Mucosa of gallbladder (tissue), 1 donor: ENCODE measurements at places on chromosomes 6 and 20.

DNA sequence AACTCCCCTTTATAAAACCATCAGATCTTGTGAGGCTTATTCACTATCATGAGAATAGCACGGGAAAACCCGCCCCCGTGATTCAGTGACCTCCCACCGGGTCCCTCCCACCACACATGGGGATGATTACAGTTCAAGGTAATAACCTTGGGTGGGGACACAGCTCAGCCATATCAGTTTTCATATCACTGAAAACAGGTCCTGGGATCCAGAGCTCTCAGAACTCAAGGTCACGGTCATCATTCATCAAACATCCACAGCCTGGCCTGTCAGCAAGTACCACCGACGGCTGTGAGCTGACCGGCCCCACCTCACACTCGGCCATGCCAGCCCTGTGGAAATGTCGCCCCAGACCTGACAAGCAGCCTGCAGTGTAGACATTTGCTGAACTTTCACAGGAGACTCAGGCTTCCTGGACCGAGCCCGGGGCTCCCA lies 14.1 kb upstream of the FRMD1 start:
- no peak for DNase-seq

GRCh38 chr6:151380848-151381205 lies 10.5 kb downstream of the ZBTB2 start:
- DNase-seq = no peak

GRCh38 chr20:57473246-57474048 lies 51.5 kb downstream of the CTCFL start:
- no peak for DNase-seq

- DNase-seq = peak; percentile 44
Measured at GRCh38 chr20:17612287-17612991, 42.6 kb downstream of the DSTN start.

GRCh38 chr6:134714679-134715078 lies 235.2 kb downstream of the ALDH8A1 start:
- DNase-seq = peak; percentile 90

GRCh38 chr20:9740486-9740885 lies 98.4 kb downstream of the PAK5 start:
- no peak for DNase-seq

DNA sequence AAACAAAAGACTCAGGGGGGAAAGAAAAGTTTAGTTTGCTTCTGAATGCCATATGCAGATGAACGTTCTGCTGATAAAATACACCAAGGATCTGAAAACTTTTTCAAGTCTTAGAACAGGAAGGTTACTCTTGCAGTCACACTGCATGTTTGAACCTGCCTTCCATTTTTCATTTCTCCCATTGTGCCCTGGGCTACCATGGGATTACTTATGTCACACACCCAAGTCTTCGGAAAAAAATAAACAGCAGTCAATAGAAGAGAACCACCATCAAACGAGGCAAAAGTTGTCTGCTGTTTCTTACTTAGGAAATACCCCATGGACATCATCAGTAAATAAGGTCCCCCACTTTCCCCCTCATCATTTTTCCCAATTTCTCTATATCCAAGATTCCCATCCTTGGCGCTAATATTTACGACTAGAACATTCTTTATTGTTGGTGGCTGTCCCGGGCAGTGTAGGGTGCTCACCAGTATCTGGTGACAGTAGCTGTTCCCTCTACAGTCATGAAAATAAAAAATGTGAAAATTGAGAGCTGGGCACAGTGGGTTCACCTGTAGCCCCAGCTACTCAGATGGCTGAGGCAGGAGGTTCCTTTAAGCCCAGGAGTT lies 202.5 kb downstream of the BCAS1 start:
- DNase-seq = no peak

- DNase-seq = no peak
Measured at GRCh38 chr20:5153612-5154542, 27.1 kb downstream of the CDS2 start.

GRCh38 chr20:45913116-45913515 lies 1.2 kb upstream of the PLTP start:
- no peak for DNase-seq

- DNase-seq = no peak
Measured at GRCh38 chr6:31737315-31737990, 1.1 kb upstream of the CLIC1 start.

- DNase-seq = no peak
Measured at GRCh38 chr6:119736296-119737021, 386.9 kb upstream of the MAN1A1 start.

- DNase-seq = no peak
Measured at GRCh38 chr6:16058929-16059345, 69.9 kb upstream of the MYLIP start.

DNA sequence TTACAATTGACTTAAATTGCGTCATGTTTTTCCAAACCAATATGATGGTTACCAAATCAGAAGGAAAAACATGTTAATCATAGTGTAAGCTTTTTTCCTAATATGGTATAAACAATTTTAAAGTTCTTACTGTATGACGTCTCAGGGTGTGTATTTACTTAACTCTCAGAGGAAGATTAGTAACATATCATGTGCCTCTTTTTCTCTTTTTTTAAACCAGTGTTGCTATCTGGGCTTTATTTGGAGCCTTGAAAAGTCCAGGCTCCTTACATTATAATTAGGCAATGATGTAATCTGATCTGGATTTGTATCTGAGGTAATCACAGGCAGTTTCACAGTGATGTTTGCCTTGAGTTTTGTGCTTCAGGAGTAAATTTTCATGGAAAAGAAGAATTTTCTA lies 20.4 kb upstream of the RAB23 start:
- no peak for DNase-seq

DNA sequence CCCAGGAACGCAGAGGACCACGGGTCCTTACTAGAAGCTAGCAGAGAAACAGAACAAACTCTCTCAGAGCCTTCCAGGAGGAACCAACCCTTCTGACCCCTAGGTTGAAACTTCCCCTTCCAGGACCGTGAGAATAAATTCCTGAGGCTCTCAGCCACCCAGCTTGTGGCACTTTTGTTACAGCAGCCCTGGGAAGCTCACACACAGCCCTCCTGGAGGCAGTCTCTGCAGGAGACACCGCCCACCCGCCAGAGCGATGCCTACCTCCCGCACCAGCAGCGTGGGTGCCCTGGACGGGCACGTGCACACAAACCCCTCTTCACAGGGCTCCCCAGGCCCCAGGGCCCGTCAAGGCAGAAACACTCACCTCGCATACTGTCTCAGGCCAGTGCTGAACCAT lies 4.2 kb downstream of the RNASET2 start:
- no peak for DNase-seq

DNA sequence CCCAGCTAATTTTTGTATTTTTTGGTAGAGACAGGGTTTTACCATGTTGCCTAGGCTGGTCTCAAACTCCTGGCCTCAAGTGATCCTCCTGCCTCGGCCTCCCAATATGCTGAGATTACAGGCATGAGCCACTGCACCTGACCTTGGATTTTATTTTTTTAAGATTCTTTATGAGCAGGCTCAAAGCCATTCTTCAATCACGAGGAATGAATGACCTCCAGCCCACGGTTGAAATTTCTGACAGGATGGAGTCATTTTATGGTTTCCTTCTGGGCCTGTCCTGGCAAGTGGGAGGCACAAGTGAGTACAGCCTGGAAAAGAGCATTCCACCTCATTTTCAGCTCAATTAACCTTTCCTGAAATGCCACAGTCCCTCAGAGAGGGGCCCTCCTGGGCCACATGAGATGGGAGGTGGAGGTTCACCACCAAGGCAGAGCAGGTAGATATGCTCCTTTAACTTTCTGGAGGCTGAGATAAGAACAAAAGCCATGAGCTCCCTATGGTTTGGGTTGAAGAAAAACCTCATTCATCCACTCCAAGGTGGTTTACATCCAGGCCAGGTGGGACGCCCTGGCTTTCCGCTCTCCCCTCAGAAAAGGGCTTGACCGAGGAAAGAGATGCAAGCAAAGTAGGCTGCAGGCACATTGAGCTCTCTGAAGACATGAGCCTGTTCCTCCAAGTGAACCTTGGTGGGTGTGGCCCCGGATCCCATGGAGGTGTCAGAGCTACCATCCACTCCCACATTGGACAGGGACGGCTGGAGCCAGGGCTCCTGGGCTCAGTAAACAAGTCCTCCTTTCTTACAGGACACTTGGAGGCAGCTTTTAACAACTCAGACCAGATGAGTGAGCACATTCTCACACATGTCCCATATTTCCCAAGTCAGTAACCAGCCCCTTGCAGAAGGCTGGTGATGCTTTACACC lies 208.5 kb upstream of the SSTR4 start:
- no peak for DNase-seq

GRCh38 chr6:45488889-45489288 lies 111.2 kb upstream of the SUPT3H start:
- no peak for DNase-seq

DNA sequence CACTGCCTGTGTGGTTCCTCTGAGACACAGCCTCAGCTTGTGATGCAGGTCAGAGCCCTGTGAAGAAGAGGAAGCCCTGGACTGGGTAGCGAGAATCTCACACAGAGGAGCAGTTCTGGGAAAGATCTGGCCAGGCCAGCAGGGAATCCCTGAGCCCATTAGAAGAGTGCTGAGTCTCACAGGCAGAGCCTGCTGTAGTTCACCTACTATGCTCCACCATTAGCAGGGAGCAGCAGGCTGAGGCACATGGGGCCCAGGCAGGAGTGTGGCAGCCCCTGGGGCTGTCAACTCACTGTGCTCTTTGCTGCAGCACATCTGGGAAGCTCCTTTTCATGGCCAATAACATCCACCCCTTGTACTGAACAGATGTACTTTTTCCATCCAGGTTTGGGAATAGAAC lies 146.8 kb upstream of the B3GAT2 start:
- no peak for DNase-seq

- DNase-seq = no peak
Measured at GRCh38 chr20:5268449-5268848, 48.3 kb downstream of the PROKR2 start.

DNA sequence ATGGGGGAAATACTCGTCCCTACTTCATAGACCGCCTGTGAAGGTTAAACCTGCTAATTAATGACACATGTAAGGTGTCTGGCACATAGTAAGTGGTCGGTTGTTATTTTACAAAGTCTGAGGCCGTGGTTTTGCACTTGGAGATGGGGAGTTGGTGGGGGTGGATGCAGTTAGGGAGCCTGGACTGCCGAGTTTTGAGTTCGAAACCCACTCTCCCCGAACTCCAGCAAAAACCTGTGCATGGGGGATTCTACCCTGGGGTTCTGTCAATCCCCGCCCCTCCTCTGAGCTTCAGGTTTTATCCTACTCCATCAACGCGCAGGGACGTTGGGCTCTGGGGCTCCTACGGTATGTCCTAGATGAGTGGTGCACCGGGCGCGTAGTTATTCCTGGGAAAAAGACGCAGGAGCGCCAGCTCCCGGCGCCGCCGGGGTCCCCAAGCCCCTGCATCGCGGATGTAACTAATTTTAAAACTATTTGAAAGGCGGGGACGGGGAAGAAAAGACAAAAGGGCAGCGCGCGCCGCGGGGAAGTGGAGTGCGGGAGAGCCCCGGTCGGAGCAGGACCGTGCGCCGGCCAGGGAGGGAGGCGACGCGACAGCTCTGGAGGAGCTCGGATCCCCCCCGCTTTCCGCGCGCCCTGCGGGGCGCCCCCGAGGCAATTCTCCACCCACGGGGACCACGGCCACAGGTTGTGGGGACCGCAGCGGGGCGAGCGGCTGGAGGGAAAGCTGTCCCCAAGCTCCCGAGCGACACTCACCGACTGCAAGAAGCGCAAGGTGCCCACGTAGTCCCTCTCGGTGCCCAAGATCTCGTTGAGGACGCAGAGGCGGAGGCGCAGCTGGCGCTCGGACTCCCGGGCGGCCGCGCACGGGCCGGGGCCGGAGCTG lies 672 bp downstream of the PREX1 start:
- no peak for DNase-seq

GRCh38 chr6:91708534-91708933 lies 1121.7 kb upstream of the MAP3K7 start:
- no peak for DNase-seq

- no peak for DNase-seq
Measured at GRCh38 chr6:138572885-138573284, 73.6 kb upstream of the NHSL1 start.

GRCh38 chr6:21870076-21870730 lies 276.7 kb downstream of the SOX4 start:
- DNase-seq = no peak

- DNase-seq = peak; percentile 42
Measured at GRCh38 chr20:50464026-50464724, 46.0 kb upstream of the PTPN1 start.

DNA sequence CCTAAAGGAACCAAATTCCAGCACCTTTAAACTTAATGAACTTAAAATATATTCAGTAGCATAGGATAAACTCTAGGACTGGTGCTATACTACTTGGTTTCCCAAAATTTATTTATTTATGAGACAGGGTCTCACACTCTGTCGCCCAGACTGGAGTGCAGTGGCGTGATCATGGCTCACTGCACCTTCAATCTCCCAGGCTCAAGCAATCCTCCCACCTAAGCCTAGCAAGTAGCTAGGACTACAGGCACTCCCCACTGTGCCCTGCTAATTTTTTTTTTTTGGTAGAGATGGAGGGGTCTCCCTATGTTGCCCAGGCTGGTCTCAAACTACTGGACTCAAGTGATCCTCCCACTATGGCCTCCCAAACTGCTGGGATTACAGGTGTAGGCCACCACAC lies 21.4 kb downstream of the EIF2S2 start:
- no peak for DNase-seq

- no peak for DNase-seq
Measured at GRCh38 chr20:50695135-50695872, 4.0 kb upstream of the RIPOR3 start.

- DNase-seq = no peak
Measured at GRCh38 chr6:53294611-53295010, 54.1 kb downstream of the ELOVL5 start.

DNA sequence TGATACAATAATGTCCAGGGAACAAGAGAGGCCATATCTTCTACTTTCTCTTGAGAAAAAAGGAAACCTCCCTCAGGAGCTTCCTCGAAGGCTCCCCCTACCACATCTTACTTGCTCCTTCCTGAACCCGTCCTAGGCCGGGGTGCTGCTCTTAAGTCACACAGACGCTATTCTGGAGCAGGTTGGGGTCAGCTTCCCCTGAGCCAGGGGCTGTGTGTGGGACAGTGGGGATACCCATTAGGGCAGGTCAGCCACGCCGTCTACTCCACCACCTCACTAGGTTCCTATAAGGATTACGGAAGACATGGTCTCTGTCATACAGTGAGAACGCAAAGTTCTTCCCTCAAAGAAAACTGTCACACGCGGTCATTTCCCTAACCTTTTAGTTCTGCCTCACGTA lies 8.2 kb upstream of the PPP1R3G start:
- DNase-seq = no peak

- no peak for DNase-seq
Measured at GRCh38 chr6:108295676-108296075, 822 bp downstream of the AFG1L start.

- DNase-seq = no peak
Measured at GRCh38 chr6:39907871-39908575, 26.2 kb downstream of the MOCS1 start.

- no peak for DNase-seq
Measured at GRCh38 chr6:3764516-3765335, 13.2 kb upstream of the PXDC1 start.
